Calu3 (cell line): ENCODE measurements at places on chromosomes 7 and 10.

DNA sequence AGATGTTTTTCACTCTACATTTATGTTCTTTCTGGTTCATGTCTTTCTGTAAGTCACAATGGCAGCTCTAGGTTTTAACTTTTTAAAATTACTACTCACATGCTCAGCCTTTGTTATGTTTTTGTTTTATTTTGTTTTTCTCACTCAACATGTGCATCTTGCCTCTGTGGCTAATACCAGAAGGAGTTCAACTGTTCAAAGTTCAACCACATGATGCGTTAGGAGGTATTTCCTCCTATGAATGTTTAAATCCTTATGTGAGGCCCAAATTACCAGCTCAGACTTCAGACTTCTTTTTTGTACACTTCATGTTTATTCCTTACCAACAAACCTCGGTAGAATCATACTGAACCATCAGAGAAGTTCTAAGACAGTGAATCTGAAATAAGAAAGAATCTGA is 151.6 kb downstream of the MALRD1 start:
- DNase-seq: no peak

- no peak for DNase-seq
Measured at GRCh38 chr10:45423976-45424499, 50.0 kb downstream of the ALOX5 start.

GRCh38 chr7:1885465-1886226 is 215.6 kb downstream of the ELFN1 start:
- no peak for DNase-seq

DNA sequence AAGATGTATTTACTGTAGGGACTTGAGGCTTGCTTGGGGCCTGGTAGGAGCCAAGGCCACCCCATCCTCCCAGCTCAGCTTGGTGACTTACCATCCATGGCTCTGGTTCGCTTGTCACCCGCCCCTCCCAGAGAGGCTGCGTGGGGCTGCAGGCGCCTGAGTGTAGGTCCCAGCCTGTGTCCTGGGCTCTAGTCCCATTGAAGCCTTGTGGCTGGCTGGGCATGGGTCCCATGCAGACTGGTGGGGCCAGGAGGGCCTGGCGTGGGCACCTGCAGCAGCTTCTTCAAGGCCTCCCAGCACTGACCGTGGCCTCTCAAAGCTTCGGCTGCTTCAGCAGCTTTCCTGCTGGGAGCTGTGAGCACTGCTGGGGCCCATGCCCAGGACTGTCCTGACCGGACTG is 118.1 kb downstream of the INPP5A start:
- DNase-seq: no peak

GRCh38 chr7:15755061-15755460 is 68.6 kb upstream of the MEOX2 start:
- DNase-seq: no peak
